Stomach (tissue), 19 donors: ENCODE measurements at places on chromosomes 12 and 14.
A peak's percentile ranks its signal among the peaks of the same experiment; 100 is the strongest.

GRCh38 chr12:68239309-68239982, 13.8 kb upstream of the IL26 start:
- DNase-seq, result no peak
- H3K4me3 ChIP-seq, result no peak overlapping the region
- no peaks in the 10 kb centered on the region for H3K27me3 ChIP-seq
- H3K4me1 ChIP-seq, result peaks cover 14% of the 10 kb centered on the region
- H3K27ac ChIP-seq, result peak overlapping the region; percentile 37

DNA sequence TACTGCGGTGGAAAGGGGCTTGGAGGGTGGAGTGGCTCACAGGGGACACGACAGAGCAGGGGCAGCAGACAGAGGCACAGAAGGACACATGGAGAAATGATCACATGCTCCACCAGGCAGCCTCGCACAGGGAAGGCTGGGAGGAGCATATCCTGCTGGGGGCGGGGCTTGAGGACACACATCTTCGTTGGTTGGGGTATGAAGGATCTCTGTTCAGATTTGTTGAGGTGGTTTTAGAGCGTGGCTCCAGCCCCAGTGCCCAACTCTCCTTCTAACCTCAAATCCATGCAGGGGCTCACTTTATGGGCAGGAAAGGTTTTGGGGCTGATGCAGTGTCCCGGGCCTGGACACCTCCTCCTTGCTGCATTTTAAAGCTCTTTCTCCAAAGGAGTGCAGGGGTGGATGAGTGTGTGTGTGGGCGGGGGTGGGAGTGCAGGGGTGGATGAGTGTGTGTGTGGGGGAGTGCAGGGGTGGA, 733 bp upstream of the P3H3 start:
- peaks cover 23% of the 10 kb centered on the region for H3K36me3 ChIP-seq
- no peak overlapping the region for H3K4me3 ChIP-seq

DNA sequence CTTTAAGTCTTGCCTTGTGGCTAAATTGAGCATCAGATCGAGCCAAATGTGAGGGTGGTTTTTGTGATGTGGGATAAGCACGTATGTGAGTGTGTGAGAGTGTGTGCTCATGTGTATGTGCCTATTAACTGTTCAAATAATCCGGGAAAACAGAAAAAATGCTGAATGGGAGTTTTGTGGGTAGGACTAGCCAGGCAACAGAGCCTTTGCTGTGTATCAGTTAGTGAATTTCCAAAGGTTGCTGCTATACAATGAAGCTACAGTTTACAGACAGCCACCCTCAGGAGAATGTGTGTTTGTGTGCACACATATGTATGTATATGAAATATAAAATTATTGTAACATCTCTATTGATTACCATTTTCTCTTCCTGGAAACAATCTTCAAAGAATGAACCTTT, 154.0 kb downstream of the SOX5 start:
- no peaks in the 10 kb centered on the region for H3K36me3 ChIP-seq
- H3K27me3 ChIP-seq, result no peaks in the 10 kb centered on the region
- no peak overlapping the region for H3K4me3 ChIP-seq
- DNase-seq, result peak; percentile 29

DNA sequence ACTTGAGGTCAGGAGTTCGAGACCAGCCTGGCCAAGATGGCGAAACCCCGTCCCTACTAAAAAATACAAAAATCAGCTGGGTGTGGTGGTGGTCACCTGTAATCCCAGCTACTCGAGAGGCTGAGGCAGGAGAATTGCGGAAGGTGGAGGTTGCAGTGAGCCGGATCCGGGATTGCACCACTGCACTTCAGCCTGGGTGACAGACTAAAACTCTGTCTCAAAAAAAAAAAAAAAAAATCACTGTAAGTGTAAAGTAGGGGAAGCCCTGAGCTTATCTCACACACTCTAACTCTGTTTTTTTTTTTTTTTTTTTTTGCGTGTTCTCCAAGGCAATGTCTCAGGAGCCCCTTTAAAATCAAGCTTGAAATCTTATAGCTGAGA, 421 bp upstream of the RBMS2 start:
- peak overlapping the region; percentile 50 for H3K4me3 ChIP-seq
- no peaks in the 10 kb centered on the region for H3K36me3 ChIP-seq
- no peak for DNase-seq
- peaks cover 7% of the 10 kb centered on the region for H3K4me1 ChIP-seq
- H3K27me3 ChIP-seq, result no peaks in the 10 kb centered on the region
- H3K27ac ChIP-seq, result peak overlapping the region; percentile 86

DNA sequence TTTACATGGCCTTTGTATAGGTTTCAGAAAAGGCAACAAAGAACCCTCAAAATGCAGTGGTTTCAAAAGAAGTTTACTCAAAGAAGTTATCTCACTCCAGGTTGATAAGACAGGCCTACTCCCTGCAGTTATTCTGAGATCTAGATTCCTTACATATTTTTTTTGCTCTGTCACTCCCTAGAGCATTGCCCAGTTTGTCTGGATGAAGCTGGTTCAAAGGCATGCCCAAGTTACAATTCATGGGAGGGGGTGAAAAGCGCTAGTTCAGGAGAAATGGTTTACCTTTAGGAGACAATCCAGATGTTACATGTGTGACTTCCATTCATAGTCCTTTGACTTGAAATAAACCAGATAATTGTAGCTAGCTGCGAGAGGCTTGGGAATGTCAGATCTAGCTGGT, 115.0 kb downstream of the TPH2 start:
- H3K4me1 ChIP-seq, result no peaks in the 10 kb centered on the region
- H3K27me3 ChIP-seq, result no peaks in the 10 kb centered on the region
- no peaks in the 10 kb centered on the region for H3K36me3 ChIP-seq
- no peak overlapping the region for H3K4me3 ChIP-seq
- peak; percentile 19 for DNase-seq

DNA sequence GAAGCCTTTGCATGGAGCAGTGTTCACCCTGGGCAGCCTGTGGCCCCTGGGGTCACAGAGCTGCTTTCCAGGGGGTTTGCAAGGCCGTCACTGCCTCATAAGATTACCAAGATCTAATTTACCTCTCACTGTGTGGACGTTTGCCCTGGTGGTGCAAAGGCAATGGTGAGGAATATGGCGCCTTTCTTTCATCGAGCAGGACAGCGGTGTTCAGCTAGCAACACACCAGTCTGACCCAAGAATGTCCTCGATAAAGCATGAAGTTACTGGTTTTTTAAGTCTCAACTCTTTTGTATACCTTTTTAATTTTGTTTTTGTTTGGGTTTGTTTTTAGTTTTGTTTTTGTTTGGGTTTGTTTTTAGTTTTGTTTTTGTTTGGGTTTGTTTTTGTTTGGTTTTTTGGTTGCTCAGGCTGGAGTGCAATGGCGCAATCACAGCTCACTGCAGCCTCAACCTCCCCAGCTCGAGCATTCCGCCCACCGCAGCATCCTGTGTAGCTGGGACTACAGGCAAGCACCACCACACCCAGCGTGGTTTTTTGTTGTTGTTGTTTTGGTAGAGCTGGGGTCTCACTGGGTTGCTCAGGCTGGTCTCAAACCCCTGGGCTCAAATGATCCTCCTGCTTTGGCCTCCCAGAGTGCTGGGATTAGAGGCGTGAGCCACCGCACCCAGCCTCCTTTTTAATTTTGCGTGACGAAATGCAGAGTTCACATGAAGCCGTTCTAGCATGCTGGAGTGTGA, 57.9 kb downstream of the PPP2R5C start:
- DNase-seq, result no peak
- no peak overlapping the region for H3K4me3 ChIP-seq
- H3K4me1 ChIP-seq, result peaks cover 33% of the 10 kb centered on the region
- H3K27ac ChIP-seq, result peak overlapping the region; percentile 87
- no peaks in the 10 kb centered on the region for H3K27me3 ChIP-seq

GRCh38 chr12:76916170-76916540, 37.3 kb upstream of the CSRP2 start:
- no peak overlapping the region for H3K4me3 ChIP-seq
- H3K36me3 ChIP-seq, result no peaks in the 10 kb centered on the region
- DNase-seq, result no peak
- H3K27me3 ChIP-seq, result no peaks in the 10 kb centered on the region
- H3K27ac ChIP-seq, result no peak overlapping the region

- DNase-seq, result no peak
- peak overlapping the region; percentile 86 for H3K27ac ChIP-seq
- H3K27me3 ChIP-seq, result no peaks in the 10 kb centered on the region
- peak overlapping the region; percentile 75 for H3K4me3 ChIP-seq
- peaks cover 57% of the 10 kb centered on the region for H3K4me1 ChIP-seq
These were observed 1.4 kb downstream of the EGLN3 start for GRCh38 chr14:33949411-33949893.

DNA sequence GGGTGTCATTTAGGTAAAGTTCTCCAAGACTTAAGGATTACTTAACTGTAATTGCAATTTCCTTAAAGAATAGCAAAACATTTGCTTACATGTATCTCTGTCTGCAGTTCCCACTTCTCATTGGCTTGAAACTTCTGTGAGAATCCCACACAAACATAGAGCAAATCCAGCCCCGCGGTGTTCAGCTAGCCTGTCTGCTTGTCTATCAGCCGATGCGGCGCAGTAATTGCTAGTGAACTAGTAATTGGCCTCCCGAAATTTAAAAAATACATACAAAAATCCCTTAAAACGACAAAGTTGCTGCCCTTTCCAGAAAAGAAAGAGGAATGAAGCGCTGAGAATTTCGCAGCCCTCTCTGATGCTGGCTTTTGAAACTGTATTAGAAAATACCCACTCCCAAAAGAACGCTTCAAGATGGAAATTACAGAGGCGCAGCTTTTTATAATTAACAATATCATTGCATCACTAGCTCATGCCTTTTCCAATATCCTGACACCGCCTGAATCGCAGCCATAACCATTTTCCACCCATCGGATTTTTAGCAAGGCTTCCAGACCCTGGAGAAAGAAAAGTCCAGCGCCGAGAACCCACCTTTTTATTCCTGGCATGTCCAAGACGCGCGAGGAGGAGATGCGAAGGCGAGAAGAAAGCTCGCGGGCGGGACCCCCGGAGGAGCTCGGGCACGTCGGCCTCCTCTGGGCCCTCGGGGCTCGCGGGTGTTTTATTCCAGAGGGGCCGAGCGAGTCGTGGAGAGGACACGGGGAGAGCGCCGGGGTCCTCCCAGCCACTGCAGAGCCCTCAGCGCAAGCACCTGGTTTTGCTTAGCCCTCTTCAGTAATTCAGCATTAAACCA, 646 bp downstream of the FBLN5 start:
- peaks cover 13% of the 10 kb centered on the region for H3K4me1 ChIP-seq
- peak overlapping the region; percentile 61 for H3K4me3 ChIP-seq
- no peak for DNase-seq
- H3K36me3 ChIP-seq, result peaks cover 2% of the 10 kb centered on the region
- peaks cover 22% of the 10 kb centered on the region for H3K27me3 ChIP-seq

GRCh38 chr12:129258781-129259318, 405.6 kb downstream of the GLT1D1 start:
- no peak for DNase-seq
- no peaks in the 10 kb centered on the region for H3K4me1 ChIP-seq
- H3K27ac ChIP-seq, result no peak overlapping the region
- no peaks in the 10 kb centered on the region for H3K36me3 ChIP-seq
- no peak overlapping the region for H3K4me3 ChIP-seq
- H3K27me3 ChIP-seq, result no peaks in the 10 kb centered on the region

DNA sequence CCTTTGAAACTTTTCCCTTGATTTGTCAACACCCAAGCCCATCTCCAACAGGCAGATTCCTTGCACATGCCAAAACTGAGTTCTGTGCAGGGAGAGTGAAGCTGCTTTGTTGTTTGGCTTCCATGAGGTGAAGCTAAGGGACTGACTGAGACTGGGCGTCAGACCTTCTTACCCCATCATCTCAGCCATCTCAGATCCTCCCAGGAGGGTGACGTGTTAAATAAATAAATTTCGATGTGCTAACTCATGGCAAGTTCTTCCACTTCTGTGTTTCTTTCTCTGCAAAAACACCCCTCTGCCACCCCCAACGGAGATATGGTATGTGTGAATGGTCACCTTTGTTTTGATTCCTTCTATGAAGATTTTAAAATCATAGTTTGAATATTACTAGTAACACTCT, 17.8 kb downstream of the UTP20 start:
- H3K4me1 ChIP-seq, result no peaks in the 10 kb centered on the region
- no peaks in the 10 kb centered on the region for H3K27me3 ChIP-seq
- peaks cover 97% of the 10 kb centered on the region for H3K36me3 ChIP-seq
- no peak overlapping the region for H3K4me3 ChIP-seq
- DNase-seq, result no peak

DNA sequence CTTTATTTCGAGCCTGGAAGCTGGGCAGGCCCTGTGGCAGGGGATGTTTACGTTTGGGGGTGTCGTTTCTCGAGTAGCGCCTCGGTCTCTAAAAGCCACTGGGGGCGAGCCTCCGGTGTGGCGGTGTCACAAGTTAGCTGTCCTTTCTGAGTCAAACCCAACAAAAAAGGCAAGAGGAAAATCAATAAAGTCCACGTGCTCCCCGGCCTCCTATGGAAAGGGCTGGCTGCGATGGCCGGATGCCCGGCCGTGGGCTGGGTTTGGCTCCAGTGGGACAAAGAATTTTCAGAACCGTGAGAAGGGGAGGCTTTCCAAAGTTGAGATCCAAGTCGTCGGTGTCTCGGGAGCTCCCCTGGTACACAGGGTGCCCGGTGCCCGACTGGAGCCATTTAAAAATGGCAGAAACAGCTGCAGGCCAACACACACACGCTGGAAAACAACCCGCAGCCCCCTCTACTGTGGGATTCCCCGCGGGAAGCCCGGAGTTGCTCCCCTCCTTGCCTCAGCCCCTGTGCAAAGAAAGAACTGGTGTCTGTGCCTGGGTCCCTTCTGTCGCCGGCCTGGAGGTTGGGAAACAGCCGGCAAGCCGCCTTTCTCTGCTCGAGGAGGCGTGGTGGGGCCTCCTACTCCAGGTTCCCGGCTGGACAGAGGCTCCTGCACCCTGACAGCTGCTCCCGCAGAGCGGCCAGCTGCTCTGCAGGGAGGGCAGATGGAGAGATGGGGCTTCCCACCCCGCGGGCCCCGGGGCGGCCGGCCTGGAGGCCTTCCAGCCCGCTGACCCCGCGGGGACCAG, 1.9 kb downstream of the BCL7A start:
- peaks cover 8% of the 10 kb centered on the region for H3K27me3 ChIP-seq
- peak; percentile 85 for DNase-seq
- H3K36me3 ChIP-seq, result no peaks in the 10 kb centered on the region

GRCh38 chr14:68168460-68169109, 349.0 kb downstream of the RAD51B start:
- no peaks in the 10 kb centered on the region for H3K27me3 ChIP-seq
- peaks cover 26% of the 10 kb centered on the region for H3K4me1 ChIP-seq
- DNase-seq, result no peak
- no peak overlapping the region for H3K4me3 ChIP-seq
